ENCODE measurements at places on chromosomes 7 and 10.
A peak's percentile ranks its signal among the peaks of the same experiment; 100 is the strongest.

DNA sequence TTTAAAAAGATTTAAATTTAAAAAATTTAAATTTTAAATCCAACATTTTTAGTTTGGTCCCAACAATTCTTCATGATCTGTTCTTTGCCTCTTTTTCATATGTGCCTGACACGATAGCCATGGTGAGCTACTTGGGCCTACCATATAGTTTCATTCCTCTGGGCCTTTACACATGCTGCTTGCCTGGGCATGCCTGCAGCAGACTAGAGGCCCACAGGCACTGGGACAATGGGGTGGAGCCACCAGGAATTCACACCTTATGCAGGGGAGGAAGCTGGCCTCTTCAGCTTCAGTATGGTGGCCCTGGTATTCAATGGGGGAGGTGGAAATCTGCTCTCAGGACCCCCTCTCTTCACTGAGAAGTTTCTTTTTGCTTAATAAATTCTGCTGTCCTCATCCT is 37.8 kb upstream of the ZNF365 start:
- no peak for DNase-seq

DNA sequence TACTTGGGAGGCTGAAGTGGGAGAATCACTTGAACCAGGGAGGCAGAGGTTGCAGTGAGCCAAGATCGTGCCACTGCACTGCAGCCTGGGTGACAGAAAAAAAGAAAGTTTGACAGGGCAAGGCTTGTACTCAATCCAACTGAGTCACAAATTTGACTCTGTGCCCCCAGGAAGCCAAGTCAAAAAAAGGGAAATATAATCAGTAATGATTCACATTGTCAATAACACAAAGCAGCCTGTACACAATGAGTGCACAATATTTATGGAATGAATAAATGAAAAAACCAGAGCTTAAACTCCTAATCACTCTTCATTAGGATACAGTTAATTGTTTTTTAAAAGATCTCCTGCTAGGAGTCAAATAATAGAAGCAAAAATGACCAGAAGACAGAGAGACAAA is 6.4 kb downstream of the NAPEPLD start:
- DNase-seq: no peak

DNA sequence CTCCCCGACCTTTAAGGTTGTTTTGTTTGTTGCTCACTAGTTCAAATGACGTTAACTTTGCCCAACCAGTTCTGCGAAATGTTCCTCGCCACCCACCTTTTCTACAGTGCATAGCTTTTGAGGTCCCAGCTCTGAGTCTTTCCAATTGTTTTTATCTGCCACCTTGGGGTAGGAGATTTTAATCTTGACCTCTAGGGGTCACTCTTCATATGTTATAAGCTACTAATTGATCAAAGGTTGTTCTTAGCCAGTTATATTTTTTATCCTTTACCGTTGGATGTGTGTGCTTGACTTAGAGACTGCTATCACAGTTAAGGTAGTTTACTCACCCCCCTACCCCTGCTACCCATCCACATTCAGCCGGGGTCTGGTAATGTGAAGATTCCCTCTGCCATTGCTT is 372.4 kb downstream of the SUGCT start:
- DNase-seq: no peak

DNA sequence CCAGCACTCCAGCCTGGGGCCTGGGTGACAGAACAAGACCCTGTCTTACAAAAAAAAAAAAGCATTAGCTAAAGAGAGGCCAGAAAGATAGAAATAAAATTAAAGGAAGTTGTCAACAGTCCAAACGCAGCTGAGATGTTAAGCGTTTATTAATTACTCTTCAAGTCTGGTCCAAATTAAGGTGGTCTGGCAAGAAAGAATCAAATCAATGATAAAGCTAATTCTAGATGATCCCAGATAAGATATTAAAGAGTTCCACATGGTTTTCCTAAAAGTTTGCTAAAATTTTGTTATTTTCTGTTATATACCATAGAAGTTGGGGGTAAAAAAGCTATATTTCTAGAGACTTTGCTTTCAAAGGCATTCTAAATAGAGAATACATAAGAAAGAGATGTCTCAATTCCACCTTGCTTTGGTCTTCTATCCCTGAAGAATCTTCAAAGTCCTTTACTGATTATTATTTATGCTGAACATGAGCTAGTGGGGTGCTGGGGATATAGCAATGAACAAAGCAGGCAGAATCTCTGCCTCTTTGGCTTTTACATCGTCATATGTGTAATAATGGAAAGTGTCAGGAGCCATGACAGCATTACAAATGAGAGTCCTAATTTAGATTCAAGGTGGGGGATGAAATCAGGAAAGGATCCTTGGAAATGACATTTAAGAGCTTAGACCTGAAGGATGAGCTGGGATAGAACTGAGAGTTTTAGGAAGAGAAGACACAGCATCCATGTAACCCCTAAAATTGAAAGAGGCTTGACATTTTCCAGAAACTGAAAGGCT is 23.4 kb downstream of the FRA10AC1 start:
- DNase-seq: no peak

- no peak for DNase-seq
These were observed 370.3 kb downstream of the CDC14C start for GRCh38 chr7:49294611-49295010.

DNA sequence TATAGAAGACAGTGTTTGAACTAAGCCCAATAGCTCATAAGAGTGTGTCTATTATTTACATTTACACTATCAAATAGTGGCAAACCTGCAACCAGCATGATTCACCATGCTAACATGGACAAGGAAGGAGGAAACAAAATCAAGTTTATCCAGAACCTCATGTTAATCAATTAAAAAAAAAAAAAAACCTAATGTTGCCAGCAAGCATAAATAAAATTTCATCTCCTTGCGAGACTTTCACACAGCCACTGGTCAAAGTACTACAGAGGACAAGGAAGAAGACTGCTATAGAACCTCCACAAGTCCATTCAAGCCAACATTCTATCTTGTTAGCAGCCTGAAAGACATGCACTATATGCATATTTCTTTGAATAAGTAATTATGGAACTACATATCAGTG is 9.7 kb downstream of the TM9SF3 start:
- no peak for DNase-seq

- no peak for DNase-seq
These were observed 354.1 kb upstream of the VSTM2A start for GRCh38 chr7:54187886-54188685.

- DNase-seq: no peak
These were observed 8.2 kb upstream of the PTTG1IP2 start for GRCh38 chr7:90461219-90461618.

DNA sequence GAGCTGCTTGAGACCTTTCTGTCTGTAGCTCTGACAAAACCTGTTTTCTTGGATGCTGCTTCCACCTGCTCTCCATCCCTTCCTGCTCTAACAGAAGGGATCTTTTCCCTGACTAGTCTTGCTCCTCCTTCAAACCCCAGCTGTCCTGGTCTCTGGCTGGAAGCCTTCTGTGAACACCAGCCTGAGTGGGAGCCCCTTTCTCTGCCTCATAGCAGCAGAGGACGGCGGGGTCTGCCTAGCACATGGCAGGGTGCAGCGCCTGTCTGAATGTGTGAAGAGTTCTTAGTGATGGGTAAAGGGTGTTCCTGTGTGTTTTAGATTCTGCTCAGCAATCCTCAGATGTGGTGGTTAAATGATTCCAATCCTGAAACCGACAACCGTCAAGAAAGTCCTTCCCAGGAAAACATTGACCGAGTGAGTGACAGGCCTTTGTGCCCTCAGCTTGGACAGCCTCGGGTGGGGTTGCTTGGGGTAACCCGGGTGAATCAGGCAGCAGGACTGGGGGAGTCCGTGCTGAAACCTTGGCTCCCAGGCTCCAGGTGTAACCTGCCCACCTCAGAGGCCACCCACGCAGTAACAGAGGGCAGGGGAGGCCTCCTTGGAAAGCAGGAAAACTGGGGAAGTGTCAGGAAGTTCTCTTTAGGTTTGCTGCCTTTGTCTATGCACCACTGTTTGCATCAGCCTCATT is 34.1 kb downstream of the NUB1 start:
- no peak for DNase-seq

DNA sequence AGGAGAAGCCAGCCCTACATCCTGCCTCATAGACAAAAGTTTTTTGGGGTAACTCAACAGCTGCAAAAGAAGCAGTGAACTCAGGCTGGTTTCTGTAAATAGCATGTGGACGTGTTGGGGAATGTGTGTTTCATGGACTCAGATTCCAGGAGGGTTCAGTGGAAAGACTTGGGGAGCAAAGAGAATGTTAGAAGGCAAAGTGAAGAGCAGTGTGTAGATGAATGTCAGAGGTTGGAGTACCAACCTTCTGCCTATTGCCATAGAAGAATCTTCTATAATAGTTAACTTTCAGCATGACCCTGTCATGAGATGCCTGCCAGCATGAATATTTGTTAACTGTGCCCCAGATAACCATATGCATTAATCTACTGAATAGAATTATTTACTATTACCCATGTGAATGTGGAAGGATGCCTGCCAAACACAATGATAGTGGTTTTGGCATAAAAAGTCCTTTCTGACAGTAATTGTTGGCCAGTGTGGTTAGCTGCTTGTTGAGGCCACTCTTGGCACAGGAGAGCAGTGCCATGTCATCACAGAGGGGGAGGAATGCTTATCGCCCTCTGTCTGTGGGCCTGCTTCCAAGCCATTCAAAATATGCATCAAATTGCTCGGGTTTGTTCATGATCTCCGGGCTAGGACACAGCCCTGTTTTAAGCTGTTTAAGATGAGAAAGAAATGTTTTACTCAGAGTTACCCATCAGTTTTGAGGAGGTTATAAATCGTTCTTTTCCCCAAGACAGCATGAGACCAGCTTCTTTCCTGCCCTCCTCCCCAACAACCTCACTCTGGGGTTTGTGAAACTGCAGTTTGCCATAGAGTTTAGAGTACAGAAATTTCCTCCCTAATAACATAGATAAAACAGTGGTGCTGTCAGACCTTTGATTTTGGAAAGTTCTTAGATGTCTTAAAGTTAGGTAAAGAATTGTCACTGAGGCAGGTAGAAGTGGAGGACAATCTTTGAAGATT is 165.3 kb downstream of the WNT2 start:
- peak; percentile 25 for DNase-seq

DNA sequence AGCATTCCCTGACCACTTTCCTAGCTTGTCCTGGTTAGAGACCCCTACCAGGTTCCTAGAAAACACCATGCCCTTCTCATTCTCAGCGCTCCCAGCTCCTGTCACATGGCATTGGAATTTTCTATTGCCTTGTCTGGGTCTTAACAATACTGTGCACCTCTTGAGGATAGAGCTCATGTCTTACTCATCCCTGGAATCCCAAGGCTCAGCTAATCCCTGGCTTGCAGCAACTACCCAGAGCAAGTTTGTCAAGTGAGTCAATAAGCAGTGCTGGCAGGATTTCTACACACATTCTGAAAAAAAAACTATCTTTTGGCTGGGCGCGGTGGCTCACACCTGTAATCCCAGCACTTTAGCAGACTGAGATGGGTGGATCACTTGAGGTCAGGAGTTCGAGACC is 11.7 kb upstream of the PRDX3 start:
- DNase-seq: no peak

GRCh38 chr10:31739711-31740110 is 188.9 kb downstream of the ARHGAP12 start:
- peak; percentile 51 for DNase-seq

- DNase-seq: no peak
These were observed 65.4 kb upstream of the MXI1 start for GRCh38 chr10:110141871-110142635.

DNA sequence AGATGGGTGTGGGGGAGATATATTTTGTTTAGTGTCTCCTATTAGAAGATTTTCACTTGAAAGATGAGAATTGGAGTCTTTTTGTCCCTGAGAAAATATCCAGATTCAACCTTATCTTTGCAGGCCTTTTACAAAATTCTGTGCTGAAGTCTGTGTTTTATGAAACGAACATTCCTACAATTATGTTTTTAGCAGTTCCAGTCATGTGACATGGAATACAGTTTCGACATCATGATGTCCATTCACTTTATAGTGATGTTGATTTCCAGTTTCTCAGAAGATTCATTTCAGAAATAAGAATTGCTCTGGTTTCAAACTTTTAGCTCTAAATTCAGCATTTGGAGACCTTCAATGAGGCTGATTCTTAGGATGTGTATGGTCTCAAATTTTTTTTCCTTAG is 54.4 kb downstream of the CACNB2 start:
- no peak for DNase-seq

- DNase-seq: no peak
These were observed 375.6 kb downstream of the GLRX3 start for GRCh38 chr10:130511766-130512165.

GRCh38 chr7:18547509-18548187 is 52.1 kb downstream of the HDAC9 start:
- DNase-seq: no peak

GRCh38 chr10:36872702-36873393 is 252.6 kb upstream of the ANKRD30A start:
- DNase-seq: no peak

- no peak for DNase-seq
These were observed 60.6 kb upstream of the AKR1C1 start for GRCh38 chr10:4902571-4903011.

DNA sequence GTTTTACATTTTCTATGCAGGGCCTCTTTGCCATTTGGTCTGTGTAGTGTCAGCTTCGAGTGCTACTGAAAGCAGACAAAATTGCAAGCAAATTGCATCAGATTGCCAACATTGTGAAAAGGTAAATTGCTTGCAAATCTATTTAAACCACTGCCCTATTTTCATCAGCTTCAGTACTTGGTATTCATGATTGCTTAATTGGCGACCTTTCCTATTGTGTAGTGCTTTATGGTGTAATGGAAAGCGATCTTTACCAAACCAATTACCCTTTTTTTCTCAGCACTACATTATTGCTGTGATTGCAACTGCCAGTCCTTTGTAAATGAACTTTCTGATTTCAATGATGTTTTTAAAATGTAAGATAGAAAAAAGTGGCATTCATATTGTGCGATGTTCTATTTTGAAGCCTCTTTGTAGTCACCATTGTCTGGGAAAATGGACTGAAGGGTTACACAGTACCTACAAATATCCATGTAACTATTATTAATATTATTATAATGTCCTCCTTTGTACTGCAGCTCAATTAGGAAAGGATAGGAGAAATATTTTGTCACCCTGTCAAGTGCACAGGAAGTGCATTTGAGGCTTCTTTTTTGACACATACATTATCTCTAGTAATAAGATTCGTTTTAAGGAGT is 177.7 kb upstream of the SP8 start:
- DNase-seq: no peak

DNA sequence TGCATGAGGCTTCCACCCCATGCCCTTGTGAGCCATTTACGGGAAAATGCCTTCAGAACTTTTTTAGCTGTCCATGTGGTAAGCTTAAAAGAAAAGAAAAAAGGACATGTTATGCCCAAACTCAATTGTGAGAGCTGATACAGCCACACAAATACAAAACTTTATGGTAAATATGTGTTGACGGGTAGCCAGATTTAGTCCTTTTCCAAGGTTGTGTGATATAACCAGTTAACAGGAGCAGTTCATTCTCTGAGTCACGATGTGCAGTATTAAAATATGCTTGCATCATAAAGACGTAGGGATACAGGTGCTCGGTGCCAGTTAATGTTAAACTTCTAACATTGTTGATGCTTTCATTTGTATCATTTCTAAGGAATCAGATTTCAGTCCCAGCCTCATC is 350.4 kb downstream of the DNAJB6 start:
- no peak for DNase-seq

- no peak for DNase-seq
These were observed 27.3 kb upstream of the KNDC1 start for GRCh38 chr10:133132473-133133291.

Data from hindlimb muscle (tissue), 1 donor.